Heart left ventricle (tissue), 16 donors: ENCODE measurements at places on chromosomes 11 and 22. TPM values are rescaled to one million over a fixed set of nuclear protein-coding genes. Genes with fewer than 3 reads are reported as not detected.

GRCh38 chr22:42353883-42354727 is 78.1 kb downstream of the NFAM1 start:
- H3K36me3 ChIP-seq, result no peaks in the 10 kb centered on the region
- H3K4me1 ChIP-seq, result no peaks in the 10 kb centered on the region
- no peaks in the 10 kb centered on the region for H3K27me3 ChIP-seq
- no peak overlapping the region for H3K4me3 ChIP-seq
- no peak for DNase-seq

- H3K27me3 ChIP-seq, result no peaks in the 10 kb centered on the region
- no peaks in the 10 kb centered on the region for H3K4me1 ChIP-seq
- no peak overlapping the region for H3K27ac ChIP-seq
- no peaks in the 10 kb centered on the region for H3K36me3 ChIP-seq
- DNase-seq, result peak; percentile 50
- H3K4me3 ChIP-seq, result no peak overlapping the region
Observed at GRCh38 chr11:121112498-121113455, 11.7 kb downstream of the TECTA start.

DNA sequence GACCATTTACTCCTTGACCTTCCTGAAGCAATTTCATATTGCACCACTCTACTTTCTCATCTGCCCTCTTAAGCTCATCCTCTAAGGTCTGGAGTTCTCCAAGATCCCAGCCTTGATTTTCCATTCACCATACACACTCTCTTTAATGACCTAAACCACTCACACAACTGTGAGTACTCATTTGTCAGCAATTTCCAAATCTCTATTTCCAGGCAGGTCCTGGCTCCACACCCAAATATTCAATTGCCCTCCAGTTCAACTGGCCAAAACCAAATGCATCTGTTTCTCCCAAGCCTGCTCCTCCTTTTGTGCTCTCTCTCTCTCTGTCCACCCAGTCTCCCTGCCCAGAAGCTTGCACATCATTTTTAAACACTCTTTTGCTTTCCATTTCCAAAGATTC is 39.6 kb downstream of the NEU3 start:
- H3K27ac ChIP-seq, result no peak overlapping the region
- no peak for DNase-seq
- no peaks in the 10 kb centered on the region for H3K36me3 ChIP-seq
- no peak overlapping the region for H3K4me3 ChIP-seq
- peaks cover under 1% of the 10 kb centered on the region for H3K4me1 ChIP-seq
- no peaks in the 10 kb centered on the region for H3K27me3 ChIP-seq

- H3K4me1 ChIP-seq, result no peaks in the 10 kb centered on the region
- no peaks in the 10 kb centered on the region for H3K36me3 ChIP-seq
- no peak for DNase-seq
- no peak overlapping the region for H3K4me3 ChIP-seq
- H3K27me3 ChIP-seq, result no peaks in the 10 kb centered on the region
Observed at GRCh38 chr22:49247194-49247924, 580.3 kb downstream of the BRD1 start.

DNA sequence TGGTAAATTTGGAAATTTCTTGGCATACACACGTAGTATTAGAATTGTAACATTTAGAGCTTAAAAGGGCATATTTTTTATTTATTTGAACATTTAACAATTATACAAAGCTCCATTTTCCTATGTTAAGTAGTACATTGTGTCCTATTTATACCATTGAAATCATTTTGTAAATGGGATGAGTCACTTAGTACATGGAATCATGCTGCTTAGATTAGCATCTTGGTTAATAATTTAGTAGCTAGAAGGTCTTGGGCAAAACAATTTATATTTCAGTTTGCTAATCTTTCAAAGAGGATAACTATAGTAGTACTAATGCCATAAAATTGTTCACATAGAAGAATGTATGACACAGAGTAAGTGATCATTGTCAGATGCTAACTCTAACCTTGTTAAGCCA is 450.1 kb upstream of the LUZP2 start:
- H3K27ac ChIP-seq, result no peak overlapping the region
- H3K27me3 ChIP-seq, result no peaks in the 10 kb centered on the region
- H3K4me1 ChIP-seq, result no peaks in the 10 kb centered on the region
- no peak overlapping the region for H3K4me3 ChIP-seq

GRCh38 chr11:74024261-74025029 is 15.6 kb upstream of the UCP3 start:
- peak overlapping the region; percentile 97 for H3K27ac ChIP-seq
- peaks cover 18% of the 10 kb centered on the region for H3K36me3 ChIP-seq
- H3K27me3 ChIP-seq, result no peaks in the 10 kb centered on the region
- no peak overlapping the region for H3K4me3 ChIP-seq
- H3K4me1 ChIP-seq, result peaks cover 7% of the 10 kb centered on the region

DNA sequence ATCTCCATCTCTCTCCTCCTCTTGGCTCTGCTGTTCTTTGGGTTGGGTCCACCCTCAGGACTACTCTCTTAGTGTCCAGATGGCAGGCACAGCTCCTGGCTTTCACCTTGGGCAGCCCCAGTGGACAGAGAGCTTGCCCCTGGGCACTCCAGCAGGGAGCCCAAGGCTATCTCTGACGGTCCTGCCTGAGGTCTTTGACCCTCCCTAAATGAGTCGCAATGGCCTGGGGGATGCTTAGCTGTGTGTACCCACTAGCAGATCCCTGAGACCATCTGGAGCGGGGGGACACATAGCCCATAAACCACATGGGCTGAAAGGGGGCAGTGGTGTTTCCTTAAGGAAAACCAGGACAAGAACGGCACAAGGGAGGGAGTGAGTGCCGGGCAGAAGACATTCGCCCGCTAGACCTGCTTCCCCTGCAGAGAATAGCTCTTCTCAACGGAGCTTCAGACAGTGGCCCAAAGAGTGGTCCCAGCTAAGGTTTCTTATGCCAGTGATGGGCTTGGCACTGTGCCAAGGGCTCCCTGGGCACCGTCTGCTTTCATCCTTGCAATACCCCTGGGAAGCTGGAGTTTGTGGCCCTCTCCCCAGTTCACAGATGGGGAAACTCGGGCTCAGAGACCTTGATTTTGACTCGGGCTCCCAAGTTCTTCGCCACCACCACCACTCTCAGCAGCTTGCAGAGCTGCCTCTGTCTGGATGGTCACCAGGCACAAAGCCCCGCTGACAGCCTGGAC is 53.9 kb upstream of the ANO1 start:
- peaks cover 4% of the 10 kb centered on the region for H3K4me1 ChIP-seq
- DNase-seq, result no peak
- no peak overlapping the region for H3K27ac ChIP-seq
- H3K27me3 ChIP-seq, result no peaks in the 10 kb centered on the region
- no peaks in the 10 kb centered on the region for H3K36me3 ChIP-seq
- H3K4me3 ChIP-seq, result no peak overlapping the region

DNA sequence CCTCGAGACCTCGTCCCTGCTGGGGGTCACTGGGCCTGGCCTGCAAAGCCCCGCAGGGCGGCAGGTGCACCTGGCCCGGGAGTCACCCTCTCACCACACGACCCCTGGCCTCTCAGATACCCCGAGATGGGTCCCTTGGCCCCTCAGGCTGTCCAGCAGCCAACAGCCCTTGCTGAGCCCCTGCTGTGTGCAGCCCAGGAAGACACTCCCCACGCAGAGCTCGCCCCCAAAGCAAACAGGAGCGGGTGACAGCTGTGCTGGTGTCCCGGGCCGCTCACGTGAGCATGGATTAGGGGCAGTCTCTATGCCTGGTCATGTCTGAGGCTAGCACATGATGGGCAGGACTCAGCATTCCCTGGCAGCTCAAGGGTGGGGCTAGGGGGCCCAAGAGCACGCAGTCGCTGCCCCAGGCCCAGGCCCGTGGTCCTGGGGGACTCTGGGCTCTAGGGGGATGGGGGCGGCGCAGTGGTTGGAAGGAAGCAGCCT is 31.3 kb downstream of the WNT7B start:
- H3K4me3 ChIP-seq, result no peak overlapping the region
- no peak overlapping the region for H3K27ac ChIP-seq
- DNase-seq, result no peak
- H3K4me1 ChIP-seq, result no peaks in the 10 kb centered on the region

DNA sequence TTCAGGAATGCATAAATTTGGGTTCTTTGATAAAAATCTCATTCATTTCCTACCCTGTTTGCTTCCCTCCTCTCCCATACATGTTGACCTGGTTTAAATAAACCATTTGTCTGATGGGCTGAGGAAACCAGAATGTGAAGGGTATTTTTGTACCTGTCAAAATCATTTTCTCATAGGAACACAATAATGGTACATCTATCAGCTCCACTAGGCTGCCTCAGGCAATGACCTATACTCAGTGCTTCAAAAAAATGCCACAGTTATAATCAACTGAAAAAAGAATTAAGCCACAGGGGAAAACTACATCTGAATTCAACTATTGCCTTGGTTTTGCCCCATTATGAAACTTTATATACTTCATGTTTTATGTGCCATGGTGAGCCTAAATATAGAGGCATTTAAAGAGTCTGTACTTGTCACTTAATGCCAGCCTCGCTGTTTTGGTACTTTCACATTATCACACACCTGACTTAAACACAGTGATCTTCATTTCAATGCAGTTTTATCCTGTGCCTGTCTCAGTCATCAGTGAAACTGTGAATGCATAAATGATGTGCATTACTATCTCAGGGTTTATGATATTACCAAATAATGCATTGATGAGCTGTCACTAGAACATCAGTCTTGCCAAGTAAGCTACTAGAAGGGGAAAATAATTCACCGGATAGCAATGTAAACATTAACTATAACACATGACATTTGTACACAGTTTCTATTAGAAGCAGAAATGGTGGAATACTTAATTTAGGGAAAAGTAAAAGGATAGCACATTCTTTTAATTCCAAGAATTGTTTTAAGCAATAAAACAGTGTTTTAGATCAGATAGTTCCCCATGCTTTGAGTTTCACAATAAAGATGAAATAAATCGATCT is 92.7 kb downstream of the MSANTD4 start:
- no peak overlapping the region for H3K27ac ChIP-seq
- H3K27me3 ChIP-seq, result no peaks in the 10 kb centered on the region
- no peaks in the 10 kb centered on the region for H3K4me1 ChIP-seq
- H3K4me3 ChIP-seq, result no peak overlapping the region
- no peaks in the 10 kb centered on the region for H3K36me3 ChIP-seq

GRCh38 chr11:72856551-72857345 is 42.5 kb downstream of the ATG16L2 start:
- no peaks in the 10 kb centered on the region for H3K36me3 ChIP-seq
- no peak for DNase-seq
- H3K27me3 ChIP-seq, result no peaks in the 10 kb centered on the region
- peak overlapping the region; percentile 5 for H3K27ac ChIP-seq
- no peak overlapping the region for H3K4me3 ChIP-seq
- peaks cover 20% of the 10 kb centered on the region for H3K4me1 ChIP-seq

DNA sequence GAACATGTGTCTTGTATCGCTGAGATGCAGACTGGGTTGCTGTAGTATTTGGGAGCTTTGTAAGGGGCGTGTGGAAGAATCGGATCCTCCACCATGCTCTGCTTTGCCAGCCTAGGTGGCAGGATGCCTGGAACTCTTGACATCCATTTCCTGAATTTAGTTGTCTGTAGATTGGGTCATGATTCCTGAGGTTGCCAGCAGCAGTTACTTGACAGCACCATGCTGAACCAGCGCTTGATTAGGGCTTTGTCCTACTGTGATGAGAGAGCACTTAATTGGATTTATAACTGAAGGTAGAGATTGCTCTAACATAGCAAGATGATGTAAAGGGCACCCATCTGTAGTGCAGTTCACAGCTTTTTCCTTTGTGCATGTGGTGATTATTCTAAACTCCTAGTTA is 75.6 kb upstream of the HORMAD2 start:
- H3K27me3 ChIP-seq, result no peaks in the 10 kb centered on the region
- peaks cover 13% of the 10 kb centered on the region for H3K4me1 ChIP-seq
- no peak overlapping the region for H3K4me3 ChIP-seq
- DNase-seq, result no peak
- H3K27ac ChIP-seq, result no peak overlapping the region

DNA sequence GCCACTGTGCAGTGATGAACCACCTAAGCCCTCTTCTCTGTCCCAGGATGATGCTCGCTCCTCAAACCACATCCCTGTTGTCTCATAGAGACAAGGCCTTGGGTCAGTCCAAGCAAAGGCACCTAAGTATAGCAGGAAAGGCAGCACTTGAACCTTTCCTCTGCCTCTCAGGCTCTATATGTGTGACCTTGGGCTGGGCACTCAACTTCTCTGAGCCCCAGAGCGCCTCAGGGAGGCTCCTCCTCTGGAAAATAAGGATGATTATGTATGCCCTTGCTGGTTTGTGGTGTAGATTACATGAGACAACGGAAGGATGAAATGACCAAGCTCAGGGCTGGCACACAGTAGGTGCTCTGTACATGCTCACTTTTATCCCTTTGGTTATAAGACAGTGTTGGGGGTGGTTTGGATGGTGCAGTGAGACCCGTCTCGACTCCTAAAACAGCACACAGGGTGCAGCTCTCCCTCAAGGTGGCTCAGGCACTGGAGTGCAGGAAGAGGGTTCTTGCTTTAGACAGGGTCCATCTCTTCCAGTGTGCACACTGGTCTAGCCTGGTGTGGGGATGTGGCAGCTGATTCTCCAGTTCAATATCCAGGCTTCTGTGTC is 40.2 kb upstream of the ACCSL start:
- H3K4me1 ChIP-seq, result no peaks in the 10 kb centered on the region
- no peaks in the 10 kb centered on the region for H3K36me3 ChIP-seq
- no peak overlapping the region for H3K4me3 ChIP-seq
- no peak for DNase-seq

DNA sequence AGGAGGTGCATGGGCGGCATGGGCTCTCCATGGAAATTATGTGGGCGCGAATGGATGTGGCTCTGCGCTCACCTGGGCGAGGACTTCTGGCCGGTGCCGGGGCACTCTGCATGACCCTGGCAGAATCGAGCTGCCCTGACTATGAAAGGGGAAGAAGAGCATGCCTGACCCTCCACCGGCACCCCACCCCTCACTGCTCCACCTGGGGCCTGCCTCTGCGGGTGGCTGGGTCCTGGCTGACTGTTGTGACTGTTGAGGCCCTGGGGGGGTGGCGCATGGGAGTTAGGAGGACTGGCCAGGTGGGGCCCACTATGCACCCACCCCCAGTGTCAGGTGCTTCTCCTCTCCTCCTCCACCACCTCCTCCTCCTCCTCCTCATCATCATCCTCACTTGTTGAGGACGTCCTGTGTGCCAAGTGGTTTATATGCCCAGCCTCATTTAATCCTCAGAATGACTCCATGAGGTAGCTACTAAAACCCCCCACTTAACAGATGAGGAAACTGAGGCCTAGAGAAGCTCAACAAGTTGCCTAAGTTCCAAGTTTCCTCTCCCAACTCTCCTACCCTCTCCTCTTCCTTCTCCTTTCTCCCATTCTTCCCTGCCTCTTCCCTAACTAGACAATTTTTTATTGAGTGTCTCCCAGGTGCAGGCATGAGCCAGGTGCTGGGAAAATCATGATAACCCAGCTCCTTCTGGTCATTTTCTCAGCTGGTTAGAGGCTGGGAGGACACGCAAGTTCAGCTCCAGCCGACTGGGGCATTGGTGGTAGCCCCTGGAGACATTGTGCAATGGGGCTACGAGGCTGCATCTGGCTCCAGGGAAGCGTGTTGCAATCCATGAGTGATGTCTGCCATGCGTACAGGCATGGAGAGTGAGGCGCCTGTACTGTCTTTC is 2.3 kb downstream of the MYEOV start:
- peak overlapping the region; percentile 74 for H3K27ac ChIP-seq
- no peaks in the 10 kb centered on the region for H3K36me3 ChIP-seq
- H3K4me3 ChIP-seq, result no peak overlapping the region
- H3K4me1 ChIP-seq, result peaks cover 51% of the 10 kb centered on the region

YPEL4 gene
- 0.93 TPM for total RNA-seq

APOL1 gene
- 17.5 TPM for total RNA-seq

PTPRCAP gene
- total RNA-seq, result 1.9 TPM

ASCL2 gene
- total RNA-seq, result 2.3 TPM
